Amniotic stem cell (primary cell): ENCODE measurements at places on chromosomes 1 and 21.

GRCh38 chr1:229531326-229531725 is 23.2 kb upstream of the NUP133 start:
- DNase-seq: no peak

- no peak for DNase-seq
These were observed 62.5 kb downstream of the UBIAD1 start for GRCh38 chr1:11335417-11336056.

DNA sequence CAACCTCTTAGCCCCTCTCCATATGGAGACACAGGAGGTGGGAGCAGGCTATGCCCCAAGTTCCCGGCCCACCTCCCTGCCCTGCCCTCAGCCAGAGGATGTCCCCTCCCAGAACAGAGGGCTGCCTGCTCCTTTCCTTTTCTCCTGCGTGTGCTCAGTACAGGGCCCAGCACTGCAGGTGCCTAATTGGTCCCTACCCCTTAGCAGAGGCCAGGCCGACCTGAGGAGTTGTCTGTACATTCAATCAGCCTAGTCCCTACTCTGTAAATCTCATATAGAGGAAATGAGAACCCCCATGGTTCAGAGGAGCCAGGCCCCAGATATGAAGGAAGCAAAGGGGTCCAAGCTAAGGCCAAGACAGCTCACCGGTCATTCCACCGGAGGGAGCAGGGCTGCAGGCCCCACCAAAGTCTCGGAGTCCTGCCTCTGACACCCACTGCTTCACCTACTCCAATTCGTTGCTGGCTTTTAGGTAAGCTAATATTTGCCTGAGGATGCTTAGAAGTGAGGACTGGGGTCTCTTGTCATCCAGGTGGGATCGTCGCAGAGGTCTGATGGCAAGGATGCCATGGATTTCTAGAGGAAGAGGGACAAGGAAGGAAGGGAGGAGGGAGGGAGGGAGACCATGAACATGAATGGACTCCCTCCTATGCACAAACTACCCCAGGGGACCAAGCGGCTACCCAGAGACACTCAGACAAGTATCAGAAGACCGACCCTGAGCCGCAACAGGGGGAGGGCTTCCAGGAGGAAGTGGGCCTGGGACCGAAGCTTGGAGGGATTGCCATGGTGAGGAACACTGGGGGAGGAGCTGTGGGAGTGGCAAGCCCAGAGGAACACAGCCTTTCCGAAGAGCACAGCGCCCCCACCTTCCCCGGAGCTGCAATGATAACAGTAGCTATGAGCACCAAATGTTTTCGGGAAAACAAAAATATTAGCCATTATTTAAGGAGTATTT is 30.4 kb upstream of the FOXO6 start:
- DNase-seq: no peak

DNA sequence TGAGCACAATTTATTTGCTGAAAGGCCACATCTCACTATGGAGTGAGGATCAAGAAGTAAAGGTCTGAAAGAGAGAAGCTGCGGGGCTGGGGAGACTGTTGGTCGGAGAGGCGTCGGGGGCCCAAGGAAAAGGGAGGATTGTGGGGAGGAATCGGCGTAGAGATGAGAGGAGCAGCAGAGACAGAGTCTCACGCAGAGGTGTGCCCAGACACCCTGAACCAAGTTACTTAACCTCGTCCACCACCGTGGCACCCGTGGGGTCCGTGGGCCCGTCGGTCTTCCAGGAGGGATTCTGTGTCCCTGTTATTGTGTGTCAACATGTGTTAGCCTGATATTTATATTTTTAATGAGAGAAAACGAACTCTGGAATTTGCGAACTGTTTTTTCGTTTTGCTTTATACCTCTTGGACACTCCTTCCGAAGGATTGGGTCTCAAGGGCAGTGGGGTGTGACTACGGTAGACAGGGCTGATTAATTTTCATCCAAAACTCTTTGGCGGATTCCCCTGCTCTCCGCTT is 3.8 kb upstream of the NBPF1 start:
- no peak for DNase-seq

GRCh38 chr1:209756615-209757445 is 977 bp downstream of the TRAF3IP3 start:
- no peak for DNase-seq

- DNase-seq: no peak
These were observed 159.0 kb downstream of the ACTL8 start for GRCh38 chr1:17914131-17914530.

DNA sequence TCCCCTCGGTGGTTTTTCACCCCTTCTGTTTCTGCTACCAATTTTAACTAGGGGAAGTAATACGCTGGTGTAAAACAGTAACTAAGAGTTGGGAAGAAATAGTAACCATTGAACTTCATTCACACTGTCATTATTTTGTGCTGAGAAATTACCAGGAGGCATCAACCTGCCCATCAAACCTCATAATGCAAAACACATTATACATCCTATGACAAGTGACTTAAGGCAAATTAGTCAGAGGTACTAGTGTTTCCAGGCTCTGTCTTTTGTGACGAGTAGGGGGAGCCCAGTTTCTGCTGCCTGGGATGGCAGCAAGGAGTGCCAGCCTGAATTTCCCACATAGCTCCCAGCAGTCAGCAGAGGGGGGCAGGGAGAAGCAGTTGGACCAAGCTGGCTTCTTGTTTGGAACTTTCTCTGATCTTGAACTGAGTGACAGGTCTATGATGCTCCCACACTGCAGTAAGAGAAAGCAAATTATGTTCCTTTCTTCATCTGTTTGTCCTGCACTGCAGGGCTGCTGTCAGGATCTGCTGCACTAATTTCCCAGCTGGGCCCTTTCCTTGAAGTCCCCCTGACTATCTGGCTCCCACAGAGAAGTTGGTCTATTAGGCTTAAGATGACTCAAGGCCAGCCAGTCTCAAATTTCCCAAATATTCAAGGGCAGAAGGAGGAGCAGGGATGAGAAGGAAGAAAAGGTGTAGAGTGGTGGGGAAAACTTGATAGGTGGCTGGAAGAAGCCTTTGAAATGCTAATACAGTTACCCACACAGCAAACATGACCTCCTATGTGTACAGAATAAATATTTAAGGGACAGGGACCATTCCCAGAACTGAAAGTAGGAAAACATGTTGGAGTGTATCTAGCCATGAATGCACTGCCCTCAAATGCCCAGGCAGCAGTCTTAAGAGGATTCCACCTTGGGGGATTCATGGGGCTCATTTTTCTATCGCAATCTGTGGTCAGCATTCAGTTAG is 322.8 kb downstream of the SEC16B start:
- no peak for DNase-seq
